Activated T-helper 17 cell treated with anti-CD3 and anti-CD28 coated beads, Interleukin-2, amount 50 U/mL, for 72 hours (primary cell): ENCODE measurements at places on chromosomes 16 and 17. TPM values are rescaled to one million over a fixed set of nuclear protein-coding genes. Genes with fewer than 3 reads are reported as not detected.

DNA sequence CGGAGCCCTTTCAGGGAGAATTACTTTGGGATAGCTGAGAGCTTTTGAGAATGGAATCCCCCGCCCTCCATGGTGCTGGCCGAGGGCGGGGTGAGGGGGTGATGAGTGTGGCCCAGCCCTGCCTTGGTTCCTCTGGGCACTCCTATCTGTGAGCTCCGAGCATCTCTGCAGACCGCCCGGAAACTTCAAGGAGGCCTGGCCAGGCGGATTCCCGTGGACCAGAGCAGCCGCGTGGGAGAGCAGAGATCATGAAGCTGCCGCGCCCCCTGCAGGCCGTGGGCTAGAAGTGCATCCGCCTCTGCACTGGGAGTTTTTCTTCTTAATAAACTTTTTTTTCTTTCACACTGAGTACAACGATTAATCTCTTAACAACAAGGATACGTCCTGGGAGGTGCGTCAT lies 392.9 kb upstream of the EEF2KMT start:
- ATAC-seq = no peak

VAT1L gene
- total RNA-seq = not detected

- ATAC-seq = no peak
Observed at GRCh38 chr16:23570992-23571632, 13.6 kb downstream of the UBFD1 start.

METTL23 gene
- 31.6 TPM for total RNA-seq

GRCh38 chr17:76156662-76156991 lies 15.6 kb upstream of the FOXJ1 start:
- ATAC-seq = no peak
